NCI-H2171 treated with DMSO at 0.1 percent for 48 hours (cell line): ENCODE measurements at places on chromosomes 1 and 21.

DNA sequence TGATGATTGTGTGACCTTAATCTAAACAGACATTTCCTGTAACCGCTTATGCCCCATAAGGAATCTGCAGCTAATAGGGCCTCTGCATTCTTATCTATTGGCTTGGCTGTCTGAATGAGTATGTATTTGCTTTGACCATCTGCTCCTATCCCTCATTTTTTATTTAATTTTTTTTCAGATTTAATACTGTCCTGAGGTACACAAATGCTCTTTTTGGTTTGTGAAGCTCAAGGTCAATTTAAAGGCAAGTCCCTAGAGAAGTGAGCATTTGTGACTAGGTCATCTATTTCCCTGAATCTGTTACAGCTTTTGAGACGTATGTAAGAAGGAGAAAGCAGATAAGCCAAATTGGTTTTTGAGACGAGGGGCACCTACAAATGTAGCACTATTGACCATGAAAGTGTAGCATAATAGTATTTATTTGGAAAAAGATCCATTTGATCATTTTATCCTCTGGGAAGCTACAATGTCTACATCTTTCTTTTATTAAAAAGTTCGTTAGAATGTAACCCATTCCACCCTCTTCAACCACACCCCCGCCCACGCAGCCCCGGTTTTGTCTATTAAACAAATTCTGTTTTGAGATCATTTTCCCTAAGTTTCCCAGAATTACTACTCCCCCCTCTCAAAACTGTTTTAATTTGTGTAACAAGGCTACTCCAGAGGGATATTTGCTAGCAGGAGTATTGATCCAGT is 69.2 kb upstream of the HSPA13 start:
- DNase-seq: no peak

DNA sequence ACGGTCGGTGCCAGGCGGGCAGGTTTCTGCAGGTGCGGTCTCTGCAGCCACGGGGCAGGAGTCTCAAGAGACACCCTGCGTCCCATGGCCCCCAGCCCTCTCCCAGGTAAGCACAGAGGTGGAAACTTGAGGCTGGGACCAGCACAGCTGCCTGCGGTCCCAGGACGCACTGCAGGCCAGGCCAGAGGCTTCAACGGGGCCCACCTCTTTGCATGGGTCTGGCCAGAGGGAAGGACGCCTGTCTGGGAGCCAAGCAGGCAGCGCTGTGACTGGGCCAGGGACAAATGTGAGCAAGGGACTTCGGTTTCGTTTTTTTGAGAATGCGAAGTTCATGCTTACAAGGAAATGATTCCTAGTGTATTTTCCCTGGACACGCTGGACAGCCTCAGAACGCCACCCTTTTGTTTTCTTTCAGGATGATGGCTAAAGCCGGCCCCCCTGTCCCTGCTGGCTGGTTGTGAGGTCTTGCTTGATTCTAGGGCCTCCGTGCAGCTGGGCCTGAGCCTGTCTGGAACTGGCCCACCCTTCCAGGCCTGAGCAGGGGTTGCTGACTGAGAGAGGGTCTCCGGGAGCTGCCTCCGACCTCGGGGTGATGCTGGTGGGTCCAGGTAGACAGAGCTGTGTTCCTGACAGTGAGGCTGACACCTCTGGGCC is 38.3 kb downstream of the MORN1 start:
- no peak for DNase-seq

DNA sequence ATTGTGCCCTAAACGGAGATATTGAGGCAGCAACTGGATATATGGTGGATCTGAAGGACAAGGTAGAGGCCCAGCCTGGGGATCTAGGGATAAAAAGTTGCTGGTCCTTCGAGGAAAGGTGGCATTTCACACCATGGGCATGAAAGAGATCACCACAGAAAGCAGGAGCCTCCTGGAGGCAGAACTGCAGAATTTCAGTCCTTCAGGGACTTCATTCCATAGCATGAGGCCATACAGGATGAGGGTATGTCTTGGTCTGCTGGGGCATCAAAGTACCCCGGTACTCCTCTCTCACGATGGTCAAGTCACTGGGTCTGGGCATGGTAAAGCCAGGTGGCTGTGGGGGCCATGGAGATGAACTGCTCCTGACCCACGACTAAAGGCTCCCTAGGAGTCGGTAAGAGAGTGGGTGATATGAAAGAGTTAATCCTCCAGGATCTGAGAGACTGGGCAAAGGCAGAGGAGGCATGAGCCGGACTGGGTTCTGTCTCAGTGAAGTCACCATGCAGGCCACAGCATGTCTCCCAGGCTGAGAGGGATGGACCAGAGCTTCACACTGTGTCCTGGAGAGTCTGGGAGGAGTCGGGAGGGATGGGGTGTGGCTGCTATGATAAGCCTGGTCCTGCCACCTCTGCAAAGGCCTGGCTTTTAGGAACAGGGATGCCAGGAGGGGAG is 5.8 kb upstream of the SPRR5 start:
- DNase-seq: no peak

- no peak for DNase-seq
Observed at GRCh38 chr1:67838180-67838910, 5.1 kb upstream of the GNG12 start.

DNA sequence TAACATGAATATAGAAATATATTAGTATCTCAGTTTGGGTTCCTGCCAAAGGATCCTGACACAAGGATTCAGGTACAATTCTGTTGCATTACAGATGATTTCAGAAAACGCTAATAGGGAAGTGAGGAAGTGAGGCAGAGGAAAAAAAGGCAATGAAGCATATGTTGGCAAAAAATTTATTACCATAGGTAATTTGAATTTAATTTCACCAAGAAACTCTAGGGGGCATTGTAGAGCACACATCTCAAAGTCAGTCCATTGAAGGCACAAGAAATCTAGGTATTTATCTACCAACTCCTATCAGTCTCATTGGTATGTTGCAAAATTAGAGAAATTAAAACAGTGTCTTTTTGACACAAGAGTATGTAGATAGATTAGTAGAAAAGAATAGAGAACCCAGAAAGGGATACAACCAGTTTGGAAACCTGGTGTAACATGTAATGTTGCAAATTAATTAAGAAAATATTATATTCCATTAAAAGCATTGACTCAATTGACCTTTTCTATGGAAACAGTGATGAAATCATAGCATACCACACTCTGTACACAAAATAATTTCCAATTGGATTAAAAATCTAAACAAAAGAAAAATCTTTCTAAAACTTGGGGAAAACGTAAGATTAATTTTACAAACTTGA is 104.9 kb upstream of the SNX7 start:
- peak; percentile 61 for DNase-seq

DNA sequence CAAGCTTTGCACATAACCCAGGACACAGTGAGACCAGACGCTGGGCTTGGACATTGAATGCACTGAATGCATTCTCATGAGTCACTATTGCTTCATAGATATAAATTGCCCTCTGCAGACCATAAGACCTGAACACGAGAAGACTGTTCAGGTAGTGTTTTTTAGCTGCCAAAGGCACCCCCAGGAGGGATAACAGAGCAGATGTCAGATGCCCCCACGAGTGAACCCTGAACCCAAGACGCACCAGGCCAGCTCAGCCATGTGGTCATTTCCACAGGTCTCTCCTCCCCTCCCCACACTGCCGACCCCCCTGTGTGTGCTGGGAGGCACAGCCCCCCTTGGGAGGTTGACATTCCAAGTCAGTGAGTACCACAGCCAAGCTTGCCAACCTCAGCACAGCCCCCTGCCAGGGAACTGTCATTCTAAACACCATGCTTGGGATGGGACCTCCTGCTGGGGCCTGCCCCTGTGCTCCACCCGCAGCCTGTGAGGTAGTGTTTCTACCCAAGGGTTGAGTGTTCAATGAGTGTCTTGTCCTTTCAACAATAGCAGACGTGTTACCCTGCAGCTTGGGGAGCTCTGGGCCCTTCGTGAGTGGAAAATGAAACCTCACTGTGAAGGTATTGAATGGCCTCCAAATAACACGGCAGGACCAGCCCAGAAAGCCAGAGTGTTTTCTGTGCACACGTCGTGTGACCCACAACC is 68.2 kb downstream of the PSMG1 start:
- no peak for DNase-seq

DNA sequence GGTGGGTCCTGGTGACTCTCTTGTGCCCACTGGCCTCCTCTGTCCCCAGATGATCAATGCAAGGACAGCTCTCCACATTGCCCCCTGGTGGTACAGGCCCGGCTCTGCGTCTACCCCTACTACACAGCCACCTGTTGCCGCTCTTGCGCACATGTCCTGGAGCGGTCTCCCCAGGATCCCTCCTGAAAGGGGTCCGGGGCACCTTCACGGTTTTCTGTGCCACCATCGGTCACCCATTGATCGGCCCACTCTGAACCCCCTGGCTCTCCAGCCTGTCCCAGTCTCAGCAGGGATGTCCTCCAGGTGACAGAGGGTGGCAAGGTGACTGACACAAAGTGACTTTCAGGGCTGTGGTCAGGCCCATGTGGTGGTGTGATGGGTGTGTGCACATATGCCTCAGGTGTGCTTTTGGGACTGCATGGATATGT is 10.8 kb downstream of the ADAMTSL4 start:
- peak; percentile 36 for DNase-seq

- no peak for DNase-seq
Observed at GRCh38 chr21:21216047-21216446, 217.8 kb downstream of the NCAM2 start.

GRCh38 chr1:52554756-52555155 is 1.9 kb upstream of the TUT4 start:
- DNase-seq: no peak

- peak; percentile 82 for DNase-seq
Observed at GRCh38 chr21:31781737-31782136, 49.8 kb upstream of the SCAF4 start.

DNA sequence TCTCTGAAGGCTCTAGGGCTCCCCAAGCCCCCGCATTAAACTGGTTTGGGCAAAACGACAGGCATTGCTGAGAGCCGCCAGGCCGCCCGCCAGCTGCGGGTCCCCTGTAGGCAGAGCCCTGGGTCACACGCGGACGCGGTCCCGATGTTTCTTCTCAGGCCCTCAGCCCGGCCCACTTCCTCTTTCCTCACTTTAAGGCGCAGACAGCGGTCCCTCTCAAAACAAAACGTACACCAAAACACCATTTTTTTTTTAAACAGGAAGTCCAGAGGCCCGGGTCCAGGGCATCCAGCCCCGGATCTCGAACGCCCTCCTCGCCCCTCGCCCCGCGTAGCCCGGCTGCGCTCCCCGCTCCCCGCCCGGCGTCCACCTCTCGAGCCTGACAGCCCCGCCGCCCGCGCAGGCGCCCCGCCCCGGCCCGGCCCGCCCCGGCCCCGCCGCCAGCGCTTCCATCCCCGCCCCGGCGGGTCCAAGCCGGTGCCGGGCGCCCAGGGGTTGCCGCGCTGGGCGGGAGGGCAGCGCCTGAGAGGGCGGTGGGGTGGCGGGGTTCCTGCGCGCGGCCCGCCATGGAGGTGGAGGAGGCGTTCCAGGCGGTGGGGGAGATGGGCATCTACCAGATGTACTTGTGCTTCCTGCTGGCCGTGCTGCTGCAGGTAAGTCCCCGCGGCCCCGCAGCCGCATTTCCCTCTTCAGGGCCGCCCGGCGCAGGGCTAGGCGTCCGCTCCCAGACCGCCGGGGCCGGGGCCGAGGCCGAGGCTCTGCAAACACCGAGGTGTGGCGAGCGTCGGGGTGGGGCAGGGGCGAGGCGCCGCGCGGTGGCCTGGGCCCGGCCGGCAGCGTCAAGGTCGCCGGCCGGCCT is at the start of gene SLC22A15:
SLC22A15 (plus strand) TSS at position 452 of the 859 bp plus-strand sequence; CDS start at position 567, 115 bp downstream.
- DNase-seq: peak; percentile 58

DNA sequence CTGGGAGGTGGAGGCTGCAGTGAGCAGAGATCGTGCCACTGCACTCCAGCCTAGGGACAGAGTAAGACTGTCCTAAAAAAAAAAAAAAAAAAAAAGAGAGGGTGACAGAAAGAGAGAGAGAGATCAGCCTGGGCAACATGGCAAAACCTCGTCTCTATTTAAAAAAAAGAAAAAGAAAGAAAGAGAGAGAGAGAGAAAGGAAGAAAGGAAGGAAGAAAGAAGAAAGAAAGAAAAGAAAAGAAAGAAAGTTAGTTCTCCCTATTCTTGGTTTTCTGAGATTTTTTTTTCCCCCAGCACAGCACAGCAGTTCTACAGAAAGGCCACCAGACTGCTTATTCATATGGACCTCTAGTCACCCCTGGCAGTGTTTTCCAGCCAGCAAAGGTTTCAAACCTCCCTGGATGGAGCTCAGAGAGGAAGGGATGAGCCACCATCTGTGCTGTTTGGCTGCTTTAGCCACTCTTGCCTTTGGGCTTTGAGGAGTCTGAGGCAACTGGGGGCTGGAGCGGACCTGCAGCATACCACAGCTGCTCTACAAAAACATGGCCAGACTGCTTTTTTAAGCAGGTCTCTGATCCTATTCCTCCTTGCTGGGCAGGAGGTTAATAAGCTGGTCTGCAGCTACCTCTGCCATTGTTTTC is 10.6 kb downstream of the S100A6 start:
- DNase-seq: peak; percentile 49

- DNase-seq: peak; percentile 76
Observed at GRCh38 chr1:26993237-26994019, at the start of gene TRNP1. Gene TRNP1, plus strand, starts transcription at chr1:26993692. Its CDS starts 95 bp downstream, at chr1:26993787.
